AG04449 (cell line): ENCODE measurements at places on chromosomes 5 and 9.
A peak's percentile ranks its signal among the peaks of the same experiment; 100 is the strongest.

GRCh38 chr5:115941051-115941675 is 21.1 kb upstream of the LVRN start:
- DNase-seq, result peak; percentile 92

DNA sequence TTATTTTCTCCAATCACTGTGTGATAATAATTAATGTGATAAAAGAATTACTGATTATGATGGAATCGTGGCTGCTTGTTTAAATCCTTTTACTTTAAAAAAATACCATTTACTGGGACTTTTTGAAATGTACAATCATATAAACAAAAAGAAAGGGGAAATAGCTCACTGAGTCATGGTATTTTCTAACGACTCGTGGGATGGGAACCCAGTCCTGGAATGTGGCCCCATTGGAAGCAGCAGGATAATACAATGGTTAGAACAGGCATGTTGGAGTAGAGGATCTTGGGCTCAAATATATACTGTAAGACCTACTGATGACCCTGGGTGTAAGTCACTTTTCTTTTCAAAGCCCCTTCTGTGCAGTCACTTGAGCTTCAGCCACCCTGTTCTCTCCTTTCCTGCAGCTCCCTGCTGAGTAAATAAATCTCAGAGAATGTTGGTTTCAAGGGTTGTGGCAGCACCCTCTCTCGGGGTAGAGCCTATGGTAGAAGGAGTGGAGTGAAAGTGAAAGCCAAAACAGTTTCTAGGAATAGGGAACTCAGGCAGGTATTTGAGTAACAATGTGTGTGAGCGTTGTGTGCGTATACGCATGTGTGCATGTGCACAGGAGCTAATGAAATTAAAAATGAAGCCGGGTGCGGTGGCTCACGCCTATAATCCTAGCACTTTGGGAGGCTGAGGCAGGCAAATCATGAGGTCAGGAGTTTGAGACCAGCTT is 40.8 kb upstream of the LARP1 start:
- DNase-seq, result peak; percentile 16

GRCh38 chr5:138631096-138631928 is 56.1 kb upstream of the HSPA9 start:
- DNase-seq, result no peak

- no peak for DNase-seq
Observed at GRCh38 chr5:169218861-169219260, 82.1 kb downstream of the SLIT3 start.

- DNase-seq, result no peak
Observed at GRCh38 chr5:79413112-79413511, 100.8 kb downstream of the HOMER1 start.

GRCh38 chr5:28737682-28738081 is 1699.3 kb upstream of the CDH9 start:
- DNase-seq, result no peak

DNA sequence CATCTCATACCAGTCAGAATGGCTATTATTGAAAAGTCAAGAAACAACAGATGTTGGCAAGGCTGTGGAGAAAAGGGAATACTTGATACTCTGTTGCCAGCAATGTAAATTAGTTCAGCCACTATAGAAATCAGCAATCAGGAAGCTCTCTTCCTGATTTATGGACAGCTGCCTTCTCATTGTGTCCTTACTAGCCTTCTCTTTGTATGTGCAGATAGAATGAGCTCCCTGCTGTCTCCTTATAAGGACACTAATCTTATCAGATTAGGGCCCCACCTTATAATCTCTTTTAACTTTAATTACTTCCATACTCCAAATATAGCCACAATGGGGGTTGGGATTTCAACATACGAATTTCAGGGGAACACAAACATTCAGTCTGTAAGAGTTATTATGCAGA is 38.0 kb downstream of the KCNV2 start:
- no peak for DNase-seq
